ENCODE measurements at places on chromosomes 7 and 10. TPM values are rescaled to one million over a fixed set of nuclear protein-coding genes. Genes with fewer than 3 reads are reported as not detected.

DNA sequence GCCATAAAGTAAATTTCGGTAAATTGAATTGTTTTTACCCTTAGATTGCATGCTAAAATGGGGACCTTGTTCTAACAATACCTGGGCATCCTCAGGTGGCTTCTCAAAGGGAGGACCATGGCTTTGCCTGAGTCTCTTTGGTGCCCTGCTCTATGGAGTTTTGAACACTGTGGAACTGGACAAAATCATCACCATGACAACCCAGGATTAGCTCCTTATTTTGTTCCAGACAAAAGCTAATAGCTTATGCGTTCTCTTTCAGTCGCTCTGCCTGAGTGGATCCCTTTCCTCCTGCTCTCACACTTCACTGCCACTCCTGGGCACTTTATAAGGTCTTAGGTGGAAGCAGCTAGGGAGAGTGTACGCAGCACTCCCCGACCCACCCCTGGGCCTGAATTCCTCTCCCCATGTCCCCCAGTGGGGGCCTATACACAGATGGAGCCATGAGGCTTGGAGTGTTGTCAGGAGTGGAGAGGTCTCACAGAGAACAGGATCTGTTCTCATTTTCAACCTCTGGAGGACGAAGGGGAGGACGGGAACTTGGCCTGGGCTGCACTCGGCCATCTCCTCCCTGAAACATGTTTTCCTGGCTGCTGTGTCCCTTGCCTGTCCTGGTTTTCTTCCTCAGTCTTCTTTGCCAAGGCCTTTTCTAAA is 19.0 kb downstream of the ADCYAP1R1 start:
- no peak overlapping the region for H3K27ac ChIP-seq
- H3K4me1 ChIP-seq = no peaks in the 10 kb centered on the region
- DNase-seq = no peak
- no peaks in the 10 kb centered on the region for H3K36me3 ChIP-seq
- H3K4me3 ChIP-seq = no peak overlapping the region

DNA sequence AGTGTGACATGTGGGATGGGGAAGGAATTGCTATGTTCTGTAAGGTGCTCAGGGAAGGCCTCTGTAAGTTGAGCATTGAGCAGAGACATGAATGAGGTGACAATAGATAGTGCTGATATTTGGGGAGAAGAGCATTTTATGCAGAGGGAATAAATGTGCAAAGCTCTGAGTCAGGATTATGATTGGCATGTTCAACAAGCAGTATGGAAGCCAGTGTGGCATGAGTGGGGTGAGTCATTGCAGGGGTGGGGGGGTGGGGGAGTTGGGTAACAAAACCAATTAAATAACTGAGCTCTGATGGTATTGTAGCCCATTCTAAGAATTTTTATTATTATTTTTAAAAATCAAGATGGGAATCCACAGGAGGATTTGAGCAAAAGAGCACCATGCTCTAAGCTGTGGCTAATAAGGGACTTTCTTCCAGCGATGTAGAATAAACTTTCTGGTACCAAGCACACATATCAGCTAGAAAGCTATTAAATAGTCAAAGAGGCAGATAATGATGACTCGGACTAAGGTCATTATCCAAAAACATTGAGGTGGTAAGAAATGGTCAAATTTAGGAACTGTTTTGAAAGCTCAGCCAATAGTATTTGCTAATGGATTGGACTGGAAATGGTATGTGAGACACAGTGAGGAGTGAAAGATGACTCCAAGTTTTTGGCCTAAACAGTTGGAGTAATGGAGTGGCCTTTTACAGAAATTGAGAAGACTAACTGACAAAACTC is 96.4 kb downstream of the PRKG1 start:
- no peak overlapping the region for H3K27ac ChIP-seq
- no peaks in the 10 kb centered on the region for H3K36me3 ChIP-seq
- DNase-seq = no peak
- no peak overlapping the region for H3K4me3 ChIP-seq

DNA sequence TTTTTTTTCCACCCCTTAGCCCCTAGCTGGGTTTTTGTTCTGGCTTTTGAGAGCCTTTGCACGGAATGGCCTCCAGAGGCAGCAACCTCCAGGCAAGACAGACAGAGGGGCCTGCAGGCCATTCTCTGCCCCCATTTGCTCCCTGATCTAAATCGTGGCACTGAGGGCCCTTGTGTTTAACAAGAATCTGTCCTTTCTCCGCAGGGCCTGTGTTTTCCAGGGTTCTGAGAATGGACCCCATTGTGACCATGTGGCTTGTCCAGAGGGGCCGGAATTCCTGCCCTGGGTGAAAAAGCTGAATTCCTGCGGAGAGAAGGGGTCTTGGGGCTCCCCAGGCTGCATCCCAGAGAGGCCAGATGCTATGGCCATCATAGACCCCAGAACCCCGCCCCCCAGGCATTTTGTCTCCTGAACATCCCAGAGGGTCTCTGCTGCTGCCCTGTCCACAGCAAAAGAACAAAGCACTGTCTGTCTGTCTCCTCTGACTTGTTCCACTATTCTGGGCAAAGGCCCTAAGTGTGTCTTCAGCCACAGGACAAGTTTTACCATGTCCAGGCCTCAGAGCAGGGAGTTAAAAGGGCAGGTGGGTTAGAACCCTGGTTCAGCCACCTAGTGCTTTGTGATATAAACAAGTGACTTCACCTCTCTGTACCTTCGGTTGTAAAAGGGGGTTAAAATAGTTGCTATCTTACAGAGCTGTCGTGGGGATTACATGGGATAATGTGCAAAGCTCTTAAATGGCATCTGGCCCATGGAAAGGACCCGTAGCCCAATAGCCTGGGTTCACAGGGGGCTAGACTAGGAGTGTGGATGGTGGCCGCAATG is 155.6 kb downstream of the SH3PXD2A start:
- no peak overlapping the region for H3K27ac ChIP-seq
- no peak for DNase-seq
- H3K4me3 ChIP-seq = no peak overlapping the region
- no peaks in the 10 kb centered on the region for H3K36me3 ChIP-seq
- peaks cover 28% of the 10 kb centered on the region for H3K4me1 ChIP-seq

DNA sequence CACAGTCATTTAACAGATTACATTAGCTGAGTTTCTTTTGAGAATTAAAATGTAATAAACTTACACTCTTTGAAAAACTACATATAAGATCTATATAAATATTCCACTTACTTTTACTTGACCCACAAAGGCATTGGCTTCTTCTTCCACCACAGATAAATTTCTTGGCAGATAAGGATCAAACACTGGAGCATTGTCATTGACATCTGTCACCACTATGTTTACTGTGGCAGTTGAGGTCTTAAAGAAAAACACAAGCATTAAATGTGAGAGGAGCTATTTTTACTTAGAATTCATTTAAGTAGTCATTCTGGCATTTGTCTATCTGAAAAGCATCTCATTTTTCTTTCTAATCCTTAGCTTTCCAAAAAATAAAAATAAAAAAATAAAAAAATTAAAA is 734.4 kb downstream of the PCDH15 start:
- no peaks in the 10 kb centered on the region for H3K36me3 ChIP-seq
- H3K27me3 ChIP-seq = no peaks in the 10 kb centered on the region
- no peak overlapping the region for H3K4me3 ChIP-seq
- no peak overlapping the region for H3K27ac ChIP-seq
- no peaks in the 10 kb centered on the region for H3K4me1 ChIP-seq
- no peak for DNase-seq

DNA sequence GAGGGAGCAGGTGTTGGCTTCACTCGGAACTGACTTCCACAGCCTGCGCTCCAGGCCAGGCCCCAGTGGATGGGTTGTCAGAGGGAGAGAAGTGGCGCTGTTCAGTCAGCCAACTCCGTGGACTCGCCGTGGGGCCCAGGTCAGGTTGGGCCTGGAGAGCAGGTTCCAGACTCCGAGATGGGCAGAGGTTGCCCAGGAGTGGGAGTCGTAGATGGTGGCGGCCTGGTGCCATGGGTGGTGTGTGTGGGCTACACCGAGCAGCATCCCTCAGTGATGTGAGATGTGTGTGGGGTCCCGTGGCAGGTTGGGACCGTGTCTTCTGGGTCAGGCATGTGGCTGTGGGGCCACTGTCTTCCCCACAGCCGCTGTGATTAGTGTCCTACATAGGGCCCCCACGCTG is 10.4 kb downstream of the ZNF316 start:
- H3K36me3 ChIP-seq = peaks cover 20% of the 10 kb centered on the region
- no peak overlapping the region for H3K27ac ChIP-seq
- no peaks in the 10 kb centered on the region for H3K27me3 ChIP-seq
- H3K4me1 ChIP-seq = no peaks in the 10 kb centered on the region
- no peak overlapping the region for H3K4me3 ChIP-seq
- DNase-seq = no peak

DNA sequence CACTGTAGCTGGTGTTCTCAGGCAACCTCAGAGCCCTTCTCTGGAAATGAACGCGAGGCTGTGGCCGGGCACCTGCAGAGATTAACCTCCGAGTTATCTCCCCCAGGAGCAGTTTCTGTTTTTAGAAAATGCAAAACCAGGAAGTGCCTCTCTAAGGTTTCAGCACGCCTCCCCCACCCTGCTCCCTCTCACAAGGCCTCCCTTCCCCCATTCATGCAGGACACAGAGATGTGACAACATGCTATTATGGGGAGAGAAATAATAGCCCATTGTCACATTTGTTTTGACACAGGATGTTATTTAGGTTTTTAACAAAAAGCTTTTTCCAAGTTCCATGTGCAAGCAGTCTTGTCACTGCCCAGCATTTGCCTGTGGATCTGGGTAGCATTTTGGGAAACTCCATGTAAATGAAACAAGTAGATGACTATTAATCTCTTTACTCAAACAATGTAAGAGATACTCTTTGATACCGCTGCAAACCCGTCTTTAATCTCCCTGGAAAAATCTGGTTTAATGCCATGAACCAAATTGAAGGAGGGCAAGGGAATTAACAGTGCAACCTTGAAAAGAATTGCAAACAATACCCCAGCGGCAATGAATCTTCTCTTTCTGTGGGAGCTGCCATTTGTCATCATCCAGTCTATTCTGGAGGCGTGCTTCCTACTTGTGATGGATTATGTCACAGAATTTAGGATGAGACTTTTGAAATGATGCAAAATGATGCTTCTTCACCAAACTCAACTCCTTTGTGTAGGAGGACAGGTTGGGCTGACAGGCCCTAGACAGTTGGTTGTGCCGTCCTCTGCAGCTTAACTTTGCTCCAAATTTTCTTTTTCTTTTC is 86.5 kb upstream of the NMT2 start:
- no peak overlapping the region for H3K27ac ChIP-seq
- peaks cover 80% of the 10 kb centered on the region for H3K27me3 ChIP-seq
- H3K4me3 ChIP-seq = no peak overlapping the region
- no peaks in the 10 kb centered on the region for H3K36me3 ChIP-seq
- no peak for DNase-seq

DNA sequence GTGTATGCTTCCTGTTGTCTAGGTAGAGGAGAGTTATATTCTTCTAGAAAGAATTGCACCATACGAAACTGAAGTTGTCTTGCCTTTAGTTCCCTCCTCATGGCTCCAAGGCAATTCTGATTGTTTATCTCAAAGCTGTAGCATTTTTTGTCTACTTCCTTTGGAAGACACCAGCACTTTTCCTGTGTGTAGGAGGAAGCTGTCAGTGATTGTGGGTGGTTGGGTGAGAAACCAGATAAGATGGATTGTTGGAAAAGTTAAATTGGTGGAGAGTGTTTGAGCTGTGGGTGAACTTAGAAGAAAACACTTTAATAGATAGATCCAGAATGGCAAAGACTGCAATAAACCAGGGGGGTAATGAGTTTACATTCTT is 12.1 kb upstream of the CSTF2T start:
- no peaks in the 10 kb centered on the region for H3K27me3 ChIP-seq
- no peaks in the 10 kb centered on the region for H3K36me3 ChIP-seq
- H3K4me1 ChIP-seq = no peaks in the 10 kb centered on the region
- H3K4me3 ChIP-seq = no peak overlapping the region
- DNase-seq = no peak

DNA sequence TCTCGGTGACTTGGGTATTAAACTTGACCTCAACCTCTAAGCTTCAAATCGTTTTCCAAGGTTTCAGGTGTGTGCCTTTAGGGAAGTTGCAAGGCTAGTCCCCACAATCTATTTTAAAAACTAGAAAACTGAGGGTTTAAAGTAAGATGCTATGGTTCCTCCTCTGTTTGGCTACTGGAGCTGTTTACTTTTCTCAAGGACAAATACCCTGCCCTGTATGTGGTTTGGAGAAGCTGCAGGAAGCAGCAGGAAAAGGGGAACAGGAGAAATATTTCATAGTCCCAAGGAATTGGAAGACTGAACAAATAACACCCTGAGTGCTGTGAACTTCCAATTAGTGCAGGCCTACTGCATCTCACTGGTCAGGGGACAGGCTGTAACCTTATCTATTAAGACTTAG is 135.9 kb downstream of the NRP1 start:
- H3K27ac ChIP-seq = no peak overlapping the region
- peaks cover 5% of the 10 kb centered on the region for H3K36me3 ChIP-seq
- H3K27me3 ChIP-seq = no peaks in the 10 kb centered on the region
- H3K4me3 ChIP-seq = no peak overlapping the region

DNA sequence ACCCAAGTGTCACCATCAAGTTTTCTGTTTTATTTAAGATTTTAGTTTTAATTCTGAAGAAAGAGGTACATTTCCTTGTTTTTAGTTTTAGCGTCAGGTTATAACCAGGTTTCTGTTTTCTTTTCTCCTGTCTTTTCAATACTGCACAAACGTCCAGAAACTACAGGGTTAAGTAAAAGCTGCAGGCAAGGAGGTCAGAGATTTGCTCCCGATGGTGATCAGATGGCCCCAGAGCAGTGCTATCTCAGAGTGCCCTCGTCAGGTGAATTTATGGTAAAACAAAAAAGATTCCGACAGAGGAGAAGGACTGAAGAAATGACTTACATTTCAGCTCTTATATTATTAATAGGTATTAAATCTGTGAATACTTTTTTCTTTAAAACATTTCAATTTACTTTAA is 128.2 kb downstream of the STRA8 start:
- no peaks in the 10 kb centered on the region for H3K36me3 ChIP-seq
- no peak overlapping the region for H3K4me3 ChIP-seq
- H3K27ac ChIP-seq = no peak overlapping the region

DNA sequence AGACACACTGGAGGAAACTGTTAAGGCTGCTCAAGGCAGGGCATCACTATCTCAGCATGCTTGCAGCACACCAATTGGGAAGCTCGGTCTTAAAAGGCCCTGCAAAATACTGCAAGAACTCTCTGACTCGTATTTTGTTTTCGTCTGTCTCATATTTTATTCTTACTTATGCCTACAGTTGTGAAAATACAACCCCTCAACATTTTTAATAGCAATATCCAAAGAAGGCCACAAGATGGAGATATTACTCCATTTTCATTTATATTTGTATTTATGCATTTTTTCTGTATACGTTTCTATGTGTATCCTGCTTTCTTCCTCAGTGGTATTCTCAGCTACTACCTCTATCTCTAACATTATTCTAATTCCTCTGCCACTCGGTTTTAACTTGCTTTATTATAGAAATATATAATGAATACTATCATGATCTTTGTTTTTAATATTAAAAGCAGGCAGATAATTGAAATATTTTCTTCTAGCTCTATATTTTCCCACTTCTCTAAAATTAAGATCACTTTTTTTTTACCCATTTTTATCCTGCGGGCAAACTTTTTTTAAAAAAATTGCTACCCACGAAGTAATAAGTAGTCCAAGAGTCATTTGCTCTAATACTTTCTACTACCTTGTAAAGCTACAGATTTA is 10.0 kb downstream of the DNAJC1 start:
- no peaks in the 10 kb centered on the region for H3K36me3 ChIP-seq
- DNase-seq = no peak
- H3K27ac ChIP-seq = no peak overlapping the region
- no peak overlapping the region for H3K4me3 ChIP-seq
- H3K27me3 ChIP-seq = no peaks in the 10 kb centered on the region

GRCh38 chr10:44309939-44310761 is 74.7 kb downstream of the CXCL12 start:
- H3K36me3 ChIP-seq = no peaks in the 10 kb centered on the region
- no peak overlapping the region for H3K4me3 ChIP-seq
- no peak overlapping the region for H3K27ac ChIP-seq
- H3K4me1 ChIP-seq = no peaks in the 10 kb centered on the region
- H3K27me3 ChIP-seq = no peaks in the 10 kb centered on the region

Gene ABCA13
- 0.76 TPM for total RNA-seq
